ENCODE measurements at places on chromosomes 7 and 10.

DNA sequence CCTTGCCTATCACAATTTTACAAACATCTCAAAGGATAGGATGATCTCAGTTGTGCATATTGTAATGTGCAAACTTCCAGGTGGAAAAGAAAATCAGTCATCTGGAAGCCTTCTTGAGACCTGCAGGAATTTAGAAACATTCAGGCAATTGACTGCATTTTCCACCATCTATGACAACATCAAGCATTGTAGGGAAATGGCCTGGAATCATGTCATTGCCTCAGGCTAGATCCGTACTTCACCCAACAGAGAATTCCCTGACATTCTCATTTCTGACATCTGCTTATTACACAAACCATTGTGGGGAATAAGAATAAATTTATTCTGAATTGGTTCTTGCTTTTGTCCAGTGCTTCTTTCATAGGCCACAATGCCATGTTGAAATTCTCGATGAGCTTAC lies 124.9 kb upstream of the NPVF start:
- DNase-seq = no peak

DNA sequence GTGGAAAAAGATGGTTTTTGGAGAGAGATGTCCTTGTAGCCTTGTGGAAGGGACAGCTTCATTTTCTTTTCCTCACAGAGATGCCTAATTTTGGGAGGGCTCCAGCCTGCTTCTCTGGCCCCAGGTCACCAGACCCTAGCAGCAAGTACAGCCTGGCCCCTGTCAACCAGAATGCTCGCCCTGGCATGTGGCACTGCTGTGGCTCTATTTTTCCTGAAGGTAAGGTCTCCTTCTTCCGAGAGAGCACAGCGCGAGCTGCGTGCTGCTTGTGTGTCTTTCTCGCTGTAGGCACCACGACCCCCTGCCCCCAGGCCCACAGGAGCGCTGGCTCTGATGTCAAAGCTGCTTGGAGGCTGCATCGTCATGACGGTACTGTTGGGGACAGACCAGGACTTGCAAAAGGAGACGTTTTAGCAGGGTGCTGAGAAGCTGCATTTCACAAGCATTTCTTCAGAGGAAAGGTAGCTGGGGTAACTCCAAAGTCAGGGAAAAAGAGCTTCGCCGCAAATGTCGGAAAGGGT lies 58.7 kb downstream of the CLEC2L start:
- no peak for DNase-seq

DNA sequence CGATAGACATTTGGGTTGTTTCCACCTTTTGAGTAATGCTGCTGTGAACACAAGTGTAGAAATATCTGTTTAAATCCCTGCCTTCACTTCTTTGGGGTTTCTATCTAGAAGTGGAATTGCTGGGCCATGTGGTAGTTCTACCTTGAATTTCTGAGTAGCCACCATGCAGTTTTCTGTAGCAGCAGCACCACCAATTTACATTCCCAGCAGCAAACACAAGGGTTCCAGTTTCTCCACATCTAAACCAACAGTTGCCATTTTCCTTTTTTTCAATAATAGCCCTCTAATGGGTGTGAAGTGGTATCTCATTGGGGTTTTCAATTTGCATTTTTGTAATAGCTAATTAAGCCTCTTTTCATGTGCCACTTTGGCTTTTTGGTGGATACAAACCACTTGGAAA lies 209.8 kb downstream of the CCDC3 start:
- no peak for DNase-seq

GRCh38 chr10:5527332-5528200 lies 2.8 kb downstream of the CALML3 start:
- DNase-seq = no peak

GRCh38 chr10:52394246-52394645 lies 80.2 kb downstream of the DKK1 start:
- DNase-seq = no peak

- DNase-seq = no peak
These were observed 32.6 kb downstream of the VSTM4 start for GRCh38 chr10:49082766-49083165.

Data from CD8-positive, alpha-beta memory T cell (primary cell).